Right renal cortex interstitium (tissue), 3 donors: ENCODE measurements at places on chromosomes 7 and 10. TPM values are rescaled to one million over a fixed set of nuclear protein-coding genes. Genes with fewer than 3 reads are reported as not detected.

The PLXNA4 gene
- 11.8 TPM for polyA plus RNA-seq

The SLC26A3 gene
- polyA plus RNA-seq, result 0.19 TPM

The FBXO24 gene
- 1.4 TPM for polyA plus RNA-seq

The HECW1 gene
- polyA plus RNA-seq, result 7.2 TPM

The RSPH10B gene
- 1.2 TPM for polyA plus RNA-seq

The TDRD1 gene
- polyA plus RNA-seq, result 0.04 TPM

The LYZL2 gene
- not detected for polyA plus RNA-seq

The FAM131B gene
- 2.6 TPM for polyA plus RNA-seq

The PKD2L1 gene
- polyA plus RNA-seq, result 0.39 TPM

The PRSS37 gene
- polyA plus RNA-seq, result 0.08 TPM

The AP1S1 gene
- 76.9 TPM for polyA plus RNA-seq

The UTF1 gene
- not detected for polyA plus RNA-seq

The INA gene
- 0.64 TPM for polyA plus RNA-seq

The CREB3L2 gene
- polyA plus RNA-seq, result 50.9 TPM

The TLX1 gene
- not detected for polyA plus RNA-seq

The CTAGE6 gene
- polyA plus RNA-seq, result 0.15 TPM

The OPALIN gene
- polyA plus RNA-seq, result not detected

The MYO3A gene
- 6.2 TPM for polyA plus RNA-seq
